ENCODE measurements at places on chromosomes 5 and 9. TPM values are rescaled to one million over a fixed set of nuclear protein-coding genes. Genes with fewer than 3 reads are reported as not detected.

The PCDHB2 gene
- total RNA-seq, result not detected

The TLX3 gene
- total RNA-seq, result not detected

- H3K4me1 ChIP-seq, result peaks cover 3% of the 10 kb centered on the region
- H3K36me3 ChIP-seq, result no peaks in the 10 kb centered on the region
- peaks cover 5% of the 10 kb centered on the region for H3K27me3 ChIP-seq
- DNase-seq, result no peak
- no peak overlapping the region for H3K27ac ChIP-seq
Measured at GRCh38 chr9:89594811-89595550, 9.8 kb upstream of the GADD45G start.

DNA sequence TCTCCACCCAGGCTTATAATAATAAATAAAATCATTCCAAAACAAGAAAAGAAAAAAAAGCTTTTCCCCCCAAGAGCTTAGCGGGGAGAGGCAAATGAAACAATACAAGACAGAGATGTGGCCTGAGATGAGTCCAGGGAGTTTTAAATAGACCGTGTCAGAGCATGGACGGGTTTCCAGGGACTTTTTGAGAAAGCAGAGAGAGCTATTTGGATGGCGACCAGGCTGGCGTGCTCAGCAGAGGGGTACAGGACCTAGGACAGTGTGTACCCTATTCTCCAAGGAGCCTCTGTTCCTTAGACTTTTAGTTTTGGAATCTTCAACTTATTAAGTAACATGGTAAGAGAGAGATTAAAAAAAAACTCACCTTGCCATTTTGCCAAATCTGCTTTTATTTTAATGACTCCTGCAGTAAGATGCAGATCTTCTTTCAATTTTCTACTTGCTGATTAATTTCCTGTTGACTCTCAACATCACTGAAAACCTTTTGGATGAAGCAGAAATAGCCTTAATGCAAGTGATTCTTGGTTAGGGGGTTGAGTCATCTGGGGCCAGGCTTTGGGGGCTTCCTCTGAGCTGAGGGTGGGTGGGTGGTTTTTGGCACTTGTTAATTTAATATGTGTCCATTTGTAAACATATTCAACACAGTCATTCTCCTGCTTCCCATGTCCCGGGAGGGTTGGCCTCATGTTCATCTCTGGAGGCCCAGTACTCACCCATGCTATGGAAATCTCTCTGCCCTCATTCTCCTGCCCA is 49.6 kb upstream of the OSMR start:
- DNase-seq, result no peak
- no peaks in the 10 kb centered on the region for H3K36me3 ChIP-seq
- no peak overlapping the region for H3K4me3 ChIP-seq

GRCh38 chr9:114864471-114864870 is 58.6 kb upstream of the TNFSF15 start:
- no peak for DNase-seq
- no peaks in the 10 kb centered on the region for H3K36me3 ChIP-seq
- no peaks in the 10 kb centered on the region for H3K27me3 ChIP-seq
- H3K27ac ChIP-seq, result no peak overlapping the region
- H3K4me3 ChIP-seq, result no peak overlapping the region
- H3K4me1 ChIP-seq, result peaks cover 5% of the 10 kb centered on the region

All from CD4-positive, alpha-beta T cell (primary cell).